Activated T-cell treated with anti-CD3 and anti-CD28 coated beads, Interleukin-2, amount 50 U/mL, for 72 hours (primary cell): ENCODE measurements at places on chromosomes 11 and 22. TPM values are rescaled to one million over a fixed set of nuclear protein-coding genes. Genes with fewer than 3 reads are reported as not detected.

DNA sequence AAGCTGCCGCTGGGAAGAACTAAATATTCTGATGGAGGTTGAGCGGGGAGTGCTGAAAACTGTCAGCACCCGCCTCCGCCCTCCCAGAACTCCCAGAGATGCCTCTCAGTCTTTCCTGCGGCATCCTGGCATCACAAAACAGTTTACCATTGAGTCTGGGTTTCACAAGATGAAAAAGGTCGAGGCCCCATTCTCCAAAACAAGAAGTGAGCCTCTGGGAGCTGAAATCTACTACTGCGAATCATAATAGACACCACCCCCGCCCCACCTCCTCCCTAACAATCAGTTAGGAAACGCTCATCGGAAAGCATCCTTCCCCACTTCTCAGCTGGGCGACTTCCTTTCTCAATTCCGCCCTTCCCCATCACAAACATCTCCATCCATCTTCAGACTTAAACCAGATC, 1.0 kb downstream of the SUN2 start:
- DNase-seq: no peak

- DNase-seq: no peak
These were observed 107.7 kb upstream of the LDLRAD3 start for GRCh38 chr11:35836205-35836604.

L3MBTL2 gene
- 21.9 TPM for total RNA-seq

GRCh38 chr11:117468888-117469287, 141.2 kb downstream of the CEP164 start:
- no peak for DNase-seq

GRCh38 chr11:105357764-105358163, 218.2 kb upstream of the CARD18 start:
- DNase-seq: no peak

THY1 gene
- 4.0 TPM for total RNA-seq

GSTT2 gene
- not detected for total RNA-seq

DNA sequence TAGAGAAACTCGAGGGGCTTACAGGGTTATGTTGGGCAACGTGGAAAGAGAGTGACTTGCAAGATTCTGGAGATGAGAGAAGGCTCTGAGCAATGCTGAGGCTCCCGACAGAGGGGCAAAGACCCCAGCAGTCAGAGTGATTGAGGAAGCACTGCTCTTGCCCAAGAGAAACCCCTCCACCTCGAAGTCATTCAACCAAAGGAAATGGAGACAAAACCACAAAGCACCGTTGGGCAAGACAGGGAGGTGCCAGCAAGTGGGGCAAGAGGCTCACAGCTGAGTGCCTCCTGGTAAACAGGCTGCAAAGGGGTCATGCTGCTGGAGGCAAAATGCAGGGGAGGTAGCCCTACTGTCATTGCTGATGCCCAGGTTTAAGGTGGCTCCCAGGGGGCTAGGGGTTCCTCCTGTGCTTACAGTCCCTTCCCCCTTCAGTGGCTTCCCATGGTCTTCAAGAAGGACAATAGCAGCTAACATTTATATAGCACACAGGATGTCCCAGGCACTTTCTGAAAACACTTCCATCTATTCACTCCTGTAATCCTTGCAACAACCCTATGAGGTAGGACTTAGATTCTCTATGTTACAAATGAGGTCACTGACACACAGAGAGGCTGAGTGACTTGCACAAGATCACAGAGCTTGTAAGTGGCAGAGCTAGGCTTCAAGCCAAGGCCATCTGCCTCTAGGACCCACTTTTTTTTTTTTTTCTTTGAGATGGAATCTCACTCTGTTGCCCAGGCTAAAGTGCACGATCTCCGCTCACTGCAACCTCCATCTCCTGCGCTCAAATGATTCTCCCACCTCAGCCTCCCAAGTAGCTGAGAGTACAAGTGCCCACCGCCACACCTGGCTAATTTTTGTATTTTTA, 18.1 kb upstream of the MYH9 start:
- peak; percentile 63 for DNase-seq

LRRC56 gene
- total RNA-seq: 1.2 TPM

GRCh38 chr11:6546735-6547134, 49.7 kb downstream of the DNHD1 start:
- no peak for DNase-seq

GRCh38 chr11:117914991-117915618, 14.1 kb downstream of the TMPRSS13 start:
- DNase-seq: no peak

DNA sequence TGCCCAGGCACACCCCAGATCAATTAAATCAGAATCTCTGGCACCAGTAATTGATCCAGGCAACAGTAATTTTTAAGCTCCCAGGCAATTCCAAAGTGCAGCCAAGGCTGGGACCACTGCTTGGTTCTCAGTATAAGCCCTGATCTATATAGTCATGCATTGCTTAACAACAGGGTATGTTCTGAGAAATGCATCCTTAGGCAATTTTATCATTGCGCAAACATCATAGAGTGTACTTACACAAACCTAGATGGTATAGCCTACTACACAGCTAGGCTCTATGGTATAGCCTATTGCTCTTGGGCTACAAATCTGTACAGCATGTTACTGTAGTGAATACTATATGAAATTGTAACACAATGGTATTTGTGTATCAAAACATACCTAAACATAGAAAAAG, 651 bp upstream of the C11orf42 start:
- DNase-seq: no peak
